Gastrocnemius medialis (tissue), 4 donors: ENCODE measurements at places on chromosomes 7 and 10. TPM values are rescaled to one million over a fixed set of nuclear protein-coding genes. Genes with fewer than 3 reads are reported as not detected.

The NSUN6 gene
- total RNA-seq, result 3.8 TPM

The PIK3AP1 gene
- total RNA-seq, result 2.4 TPM

The LGI1 gene
- total RNA-seq, result not detected

The RET gene
- total RNA-seq, result 0.72 TPM

The SPDYE1 gene
- not detected for total RNA-seq

The STAMBPL1 gene
- 0.72 TPM for total RNA-seq

The BLNK gene
- not detected for total RNA-seq

The FAM24B gene
- total RNA-seq, result not detected

The CCL24 gene
- not detected for total RNA-seq

The FZD1 gene
- total RNA-seq, result 3.7 TPM

The CC2D2B gene
- total RNA-seq, result not detected

The ZNF503 gene
- 1.8 TPM for total RNA-seq
